Left ventricle myocardium inferior (tissue), 1 donor: ENCODE measurements at places on chromosomes 11 and 22.

GRCh38 chr11:3095712-3096361 is 38.6 kb upstream of the CARS1 start:
- DNase-seq = no peak

DNA sequence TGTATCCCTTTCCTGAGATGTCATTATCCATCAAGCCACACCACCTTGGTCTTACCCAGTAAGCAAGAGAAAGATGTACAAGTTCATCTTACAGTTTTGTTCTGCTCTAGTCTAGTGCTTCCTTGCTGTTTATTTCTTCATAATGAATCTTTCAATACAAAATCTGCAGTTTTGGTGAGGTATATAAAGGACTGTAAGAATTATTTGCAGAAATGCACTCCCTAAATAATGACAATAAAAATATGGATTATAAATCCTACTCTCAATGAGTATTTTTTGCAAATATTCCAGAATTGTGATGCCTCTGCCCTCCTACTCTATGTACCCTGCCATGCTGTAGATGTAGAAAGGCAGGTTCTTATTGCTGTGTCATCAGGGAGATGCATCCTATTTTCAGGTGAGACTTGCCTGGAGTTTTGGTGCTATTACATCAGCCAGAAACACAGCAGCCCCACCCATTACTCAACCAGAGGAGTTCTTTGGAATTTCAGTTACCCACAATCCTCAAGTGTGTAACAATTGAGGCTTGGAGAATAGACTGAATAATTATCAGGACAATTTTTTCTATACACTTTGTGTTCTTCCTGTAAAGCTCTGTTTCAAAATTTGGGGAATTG is at the start of gene OR10S1:
OR10S1 (minus strand) TSS at position 51 of the 617 bp plus-strand sequence. CDS start 117 bp downstream, outside the sequence.
- DNase-seq = no peak

- DNase-seq = no peak
These were observed 503.8 kb upstream of the CCDC179 start for GRCh38 chr11:23364076-23364475.

GRCh38 chr11:70954471-70954870 is 297.9 kb downstream of the SHANK2 start:
- DNase-seq = no peak

- DNase-seq = no peak
These were observed 41.0 kb upstream of the CTSC start for GRCh38 chr11:88378422-88379066.

GRCh38 chr22:46750863-46751443 is 11.5 kb upstream of the TBC1D22A start:
- no peak for DNase-seq

DNA sequence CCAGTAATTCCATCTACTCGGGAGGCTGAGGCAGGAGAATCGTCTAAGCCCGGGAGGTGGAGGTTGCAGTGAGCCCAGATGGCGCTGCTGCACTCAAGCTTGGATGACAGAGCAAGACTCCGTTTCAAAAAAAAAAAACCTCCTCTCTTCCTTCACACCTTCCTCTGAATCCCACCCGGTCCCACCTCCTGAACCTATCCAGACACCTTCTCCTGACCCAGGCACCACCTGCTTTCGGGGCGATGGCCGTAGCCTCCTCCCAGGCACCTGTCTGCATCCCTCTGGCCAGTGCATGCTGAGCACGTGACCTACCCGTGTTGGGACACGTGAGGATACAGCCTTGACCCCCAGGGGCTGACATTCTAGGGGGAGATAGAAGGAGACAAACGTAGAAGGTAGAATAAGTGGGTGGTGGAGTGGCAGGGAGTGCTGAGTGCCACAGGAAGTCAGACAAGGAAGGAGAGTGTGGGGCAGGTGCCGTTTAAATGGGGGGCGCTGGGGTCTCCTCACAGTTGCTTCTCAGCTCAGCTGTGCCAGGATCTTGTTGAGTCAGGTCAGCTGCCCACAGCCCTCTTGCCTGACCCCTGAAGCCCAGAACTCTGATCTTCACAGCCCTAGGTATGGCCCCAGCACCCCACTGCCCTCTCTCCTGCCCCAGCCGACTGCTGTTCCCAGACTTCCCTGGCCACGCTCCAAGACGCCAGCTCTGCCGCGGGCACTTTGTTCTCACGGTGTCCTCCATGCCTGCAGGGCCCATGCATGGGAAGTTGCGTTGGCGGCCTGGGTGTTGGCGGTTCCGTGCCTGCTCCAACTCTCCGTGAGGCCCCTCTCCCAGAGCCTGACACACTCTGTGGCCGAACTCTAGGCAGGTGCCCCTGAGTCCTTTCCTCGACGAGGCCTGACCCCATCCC is 1.2 kb upstream of the MIOX start:
- no peak for DNase-seq

- DNase-seq = no peak
These were observed 13.8 kb upstream of the OR10V1 start for GRCh38 chr11:59727426-59727825.
